Neural progenitor cell (in vitro differentiated cells): ENCODE measurements at places on chromosomes 6 and 20.

GRCh38 chr6:30926644-30927043 is 5.3 kb downstream of the SFTA2 start:
- DNase-seq, result no peak

- no peak for DNase-seq
Measured at GRCh38 chr6:74100719-74101287, 404.8 kb downstream of the CD109 start.

DNA sequence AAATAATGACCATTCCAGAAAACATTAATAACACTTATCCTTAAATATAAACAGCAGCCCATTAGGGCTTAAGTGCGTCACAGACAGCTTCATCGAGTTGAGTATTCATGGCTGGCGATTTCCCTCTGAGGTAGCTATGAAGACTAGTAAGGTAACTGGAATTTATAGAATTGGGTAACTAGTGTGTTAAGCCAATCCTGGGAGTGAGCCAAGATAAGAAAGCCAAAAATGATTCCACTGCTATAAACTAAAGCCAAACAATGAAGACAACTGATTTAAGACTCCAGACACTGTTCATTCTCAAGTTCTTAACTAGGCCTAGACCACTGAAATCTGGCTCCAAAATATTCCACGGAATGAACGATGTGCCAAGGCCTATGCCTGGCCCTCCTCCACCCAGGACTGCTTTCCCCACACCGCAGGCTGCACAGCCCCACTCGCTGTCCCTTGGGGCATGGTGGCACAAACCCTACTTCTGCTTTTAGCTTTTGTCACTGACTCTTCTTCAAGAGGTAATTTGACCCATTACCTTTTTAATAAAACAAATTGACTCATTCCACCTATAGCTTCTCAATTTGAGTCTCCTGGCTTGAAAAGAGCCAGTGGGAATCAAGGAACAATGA is 66.0 kb downstream of the BLOC1S5 start:
- DNase-seq, result no peak

DNA sequence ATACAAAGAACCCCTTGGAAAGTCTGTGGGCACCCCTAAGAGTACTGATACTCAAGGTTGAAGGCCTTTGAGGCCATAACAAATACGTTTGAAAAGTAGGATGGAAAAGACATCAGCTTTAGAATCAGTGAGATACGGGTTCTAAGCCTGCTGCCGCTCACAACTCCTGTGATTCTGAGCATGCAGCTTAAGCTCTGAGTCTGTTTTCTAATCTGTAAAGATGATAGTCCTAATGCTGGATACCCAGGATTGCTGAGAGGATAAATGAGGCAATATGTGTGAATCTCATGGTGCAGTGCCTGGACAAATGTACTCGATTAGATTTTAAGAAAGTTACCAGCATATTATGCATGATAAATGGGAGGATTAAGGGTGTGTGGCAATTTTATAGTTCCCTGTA is 321.0 kb upstream of the HSF2 start:
- DNase-seq, result no peak

DNA sequence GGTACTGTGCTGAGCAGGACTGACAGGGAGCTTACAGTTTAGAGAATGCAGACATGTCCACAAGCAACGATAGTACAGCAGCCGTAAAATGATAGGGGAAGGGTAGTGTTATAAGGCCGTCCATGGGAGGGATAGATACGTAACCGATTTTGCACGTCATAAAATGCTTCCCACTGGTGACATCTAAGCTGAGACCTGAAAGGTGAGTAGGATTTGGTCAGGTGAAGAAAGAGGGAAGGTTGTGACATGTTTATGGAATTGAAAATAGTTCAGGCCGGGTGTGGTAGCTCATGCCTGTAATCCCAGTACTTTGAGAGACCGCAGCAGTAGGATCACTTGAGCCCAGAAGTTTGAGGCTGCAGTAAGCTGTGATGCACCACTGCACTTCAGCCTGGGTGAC is 25.6 kb downstream of the SNX9 start:
- DNase-seq, result no peak

DNA sequence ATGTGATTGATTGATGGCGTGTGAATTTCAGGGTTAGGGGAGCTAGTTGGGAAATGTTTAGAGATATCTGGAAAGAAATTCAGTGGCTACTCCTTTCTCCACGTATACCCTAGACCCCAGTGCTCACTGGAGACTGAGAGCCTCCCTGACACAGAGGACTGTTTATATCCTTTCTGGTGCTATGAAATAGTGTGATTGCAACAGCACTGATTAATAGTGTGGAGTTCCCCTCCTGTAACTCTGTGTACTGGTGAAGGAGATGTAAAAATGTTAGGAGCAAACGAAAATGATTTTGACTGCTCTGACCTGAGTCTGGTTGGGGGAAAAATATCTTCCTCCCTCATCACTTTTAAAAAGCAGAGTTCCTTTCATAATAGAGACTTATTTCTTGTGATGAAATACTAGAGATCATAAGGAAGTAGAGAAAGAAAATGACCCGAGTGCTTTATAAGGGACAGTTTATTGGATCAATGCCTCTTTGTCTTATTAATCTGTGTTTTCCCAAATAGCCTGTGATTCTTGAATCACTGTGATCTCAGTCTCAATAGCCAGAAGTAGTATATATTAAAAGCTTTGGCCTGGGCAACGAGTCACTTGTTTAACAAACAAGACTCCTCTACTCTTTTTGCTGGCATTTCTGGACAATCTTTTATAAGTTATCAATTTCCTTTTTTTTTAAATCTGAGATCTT is 92.3 kb downstream of the RNF182 start:
- no peak for DNase-seq
